ENCODE measurements at places on chromosomes 3 and 15.

DNA sequence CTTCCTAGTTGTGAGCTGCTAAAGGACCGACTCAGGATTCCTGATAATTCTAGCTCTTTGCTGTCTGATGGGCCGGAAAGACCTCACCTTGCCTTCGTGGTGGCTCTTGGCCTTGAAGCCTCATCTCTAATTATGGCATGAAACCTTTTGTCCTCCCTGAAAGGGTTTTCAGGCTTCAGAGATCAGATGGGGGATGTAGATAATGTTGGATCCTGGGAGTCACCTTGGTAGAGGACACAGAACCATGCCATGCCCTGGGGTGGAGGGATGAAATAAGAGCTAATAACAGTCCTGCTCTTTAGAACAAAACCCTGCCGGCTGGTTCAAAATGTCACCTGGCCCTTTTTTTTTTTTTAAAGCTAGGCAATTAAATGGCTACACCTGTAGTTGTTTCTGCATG is 50.8 kb upstream of the SYN2 start:
- DNase-seq, result no peak

GRCh38 chr3:48466386-48467109 is 20.0 kb downstream of the ATRIP start:
- no peak for DNase-seq

DNA sequence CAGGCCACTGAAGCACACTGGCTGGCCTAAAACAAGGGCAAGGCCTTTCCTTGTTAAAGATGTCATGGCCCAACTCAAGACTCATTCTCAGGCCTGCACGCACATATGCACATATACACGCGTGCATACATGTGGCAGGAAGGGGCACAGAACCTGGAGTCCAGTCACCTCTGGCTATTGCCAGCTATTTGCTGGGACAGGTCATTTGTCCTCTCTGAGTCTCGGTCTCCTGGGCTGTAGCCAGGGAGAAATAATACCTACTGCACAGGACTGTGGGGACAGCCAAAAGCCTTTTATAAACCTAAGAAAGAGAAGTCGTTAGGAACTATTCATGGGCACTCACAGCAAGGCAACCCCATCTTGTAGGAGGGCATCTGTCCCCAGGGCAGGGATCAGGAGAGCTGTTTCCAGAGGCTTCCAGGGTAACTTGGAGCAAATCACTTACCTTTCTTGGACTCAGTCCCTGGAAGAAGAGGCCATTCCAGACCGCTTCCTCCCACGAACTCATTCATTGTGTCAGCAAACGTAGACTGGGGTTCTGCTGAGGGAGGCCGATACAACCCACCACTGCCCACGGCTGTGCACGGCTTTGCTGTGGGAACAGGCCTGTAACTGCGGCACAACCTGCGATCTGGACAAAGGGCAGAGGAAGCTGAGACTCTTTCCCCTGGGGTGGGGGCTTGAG is 41.1 kb upstream of the RHO start:
- DNase-seq, result no peak

GRCh38 chr3:37696661-37697060 is 165.0 kb upstream of the CTDSPL start:
- no peak for DNase-seq

GRCh38 chr3:135383301-135383700 is 582.2 kb upstream of the PPP2R3A start:
- DNase-seq, result no peak

GRCh38 chr15:101003081-101003480 is 83.9 kb downstream of the LRRK1 start:
- DNase-seq, result no peak

GRCh38 chr15:56918046-56918938 is at the start of gene TCF12:
TSS of gene TCF12 (plus strand) at chr15:56918644. CDS start at chr15:56919914, 1,270 bp downstream.
- peak; percentile 93 for DNase-seq

Data from T-helper 1 cell (primary cell).